ENCODE measurements at places on chromosomes 3 and 15.

DNA sequence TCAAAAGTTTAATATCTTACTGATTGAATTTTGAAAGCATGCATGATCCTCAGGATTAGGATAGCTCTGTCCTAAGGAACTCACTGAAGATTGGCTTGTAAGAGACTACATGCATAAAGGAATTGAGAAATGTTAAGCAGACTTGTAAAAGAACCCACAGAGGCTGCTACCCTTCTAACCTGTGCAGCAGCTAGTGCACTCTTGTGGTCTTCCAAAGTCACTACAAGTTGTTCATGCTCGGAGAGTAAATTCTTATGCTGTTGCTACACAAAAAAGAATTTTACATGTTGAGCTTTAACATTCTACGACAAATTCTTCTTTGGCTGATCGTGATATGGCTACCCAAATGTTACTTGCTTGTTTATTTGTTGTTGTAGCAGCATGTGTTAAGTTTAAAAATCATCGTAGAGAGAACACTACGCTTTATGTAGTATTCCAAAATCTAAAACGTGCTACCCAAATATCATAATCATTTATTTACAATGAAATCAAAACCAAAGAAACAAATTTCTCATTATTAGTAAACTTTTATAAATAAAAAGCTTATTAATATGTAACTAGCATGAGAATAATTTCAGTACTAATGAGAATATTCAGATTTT lies 55.0 kb downstream of the GOLIM4 start:
- DNase-seq: no peak

GRCh38 chr15:95492388-95493070 lies 838.0 kb upstream of the NR2F2 start:
- no peak for DNase-seq

DNA sequence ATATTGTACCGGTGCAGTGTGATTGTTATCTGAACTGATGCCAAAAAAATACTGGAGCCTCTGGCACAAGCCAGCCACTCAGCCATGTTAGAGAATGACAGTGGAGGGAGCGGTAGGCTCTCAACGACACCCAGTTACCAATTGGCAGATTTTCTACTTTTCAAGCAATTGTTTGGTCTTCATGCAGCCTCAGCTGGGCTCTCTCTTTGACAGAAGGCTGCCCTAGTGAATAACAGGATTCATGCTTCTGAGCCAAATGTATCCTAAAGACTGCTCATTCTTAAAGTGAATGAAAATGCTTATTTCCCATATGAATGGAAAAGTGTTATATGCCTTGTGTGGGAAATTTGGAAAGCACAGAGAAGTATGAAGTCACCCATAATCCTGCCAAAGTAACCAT lies 261.2 kb upstream of the TRIM42 start:
- no peak for DNase-seq

DNA sequence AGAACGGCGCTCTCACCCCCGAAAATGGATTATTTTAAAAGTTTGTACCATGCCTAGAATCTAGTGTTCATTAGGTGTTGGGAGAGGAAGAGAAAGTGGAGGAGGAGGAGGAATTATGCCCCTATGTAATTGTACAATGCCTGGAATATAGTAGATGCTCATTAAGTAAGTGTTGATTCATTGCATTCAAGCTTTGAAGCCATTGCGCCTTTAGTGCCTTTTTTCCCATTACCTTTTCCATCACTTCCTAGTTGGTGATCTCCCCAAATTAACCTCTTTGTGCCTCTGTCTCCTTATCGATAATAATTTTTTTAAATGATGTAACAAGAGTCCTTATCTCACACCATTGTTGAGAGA lies 220.7 kb upstream of the PRICKLE2 start:
- no peak for DNase-seq

DNA sequence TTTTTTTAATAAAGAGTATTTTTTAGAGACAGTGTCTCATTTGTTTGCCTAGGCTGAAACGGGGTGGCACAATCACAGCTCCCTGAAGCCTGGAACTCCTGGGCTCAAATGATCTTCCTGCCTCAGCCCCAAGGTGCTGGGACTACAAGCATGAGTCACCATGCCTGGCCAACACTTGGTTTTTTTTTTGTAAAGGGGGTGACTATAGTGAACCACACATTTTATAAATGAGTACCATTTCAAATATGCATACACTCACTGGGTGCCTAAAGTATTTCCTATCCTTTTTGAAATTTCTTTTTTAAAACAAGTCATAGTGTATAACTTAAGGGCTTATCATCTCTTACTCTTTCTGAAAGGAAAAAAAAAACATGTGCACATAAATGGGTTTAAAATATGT lies 325.2 kb upstream of the MEIS2 start:
- DNase-seq: no peak
